Thyroid gland (tissue), 4 donors: ENCODE measurements at places on chromosomes 1 and 21.

DNA sequence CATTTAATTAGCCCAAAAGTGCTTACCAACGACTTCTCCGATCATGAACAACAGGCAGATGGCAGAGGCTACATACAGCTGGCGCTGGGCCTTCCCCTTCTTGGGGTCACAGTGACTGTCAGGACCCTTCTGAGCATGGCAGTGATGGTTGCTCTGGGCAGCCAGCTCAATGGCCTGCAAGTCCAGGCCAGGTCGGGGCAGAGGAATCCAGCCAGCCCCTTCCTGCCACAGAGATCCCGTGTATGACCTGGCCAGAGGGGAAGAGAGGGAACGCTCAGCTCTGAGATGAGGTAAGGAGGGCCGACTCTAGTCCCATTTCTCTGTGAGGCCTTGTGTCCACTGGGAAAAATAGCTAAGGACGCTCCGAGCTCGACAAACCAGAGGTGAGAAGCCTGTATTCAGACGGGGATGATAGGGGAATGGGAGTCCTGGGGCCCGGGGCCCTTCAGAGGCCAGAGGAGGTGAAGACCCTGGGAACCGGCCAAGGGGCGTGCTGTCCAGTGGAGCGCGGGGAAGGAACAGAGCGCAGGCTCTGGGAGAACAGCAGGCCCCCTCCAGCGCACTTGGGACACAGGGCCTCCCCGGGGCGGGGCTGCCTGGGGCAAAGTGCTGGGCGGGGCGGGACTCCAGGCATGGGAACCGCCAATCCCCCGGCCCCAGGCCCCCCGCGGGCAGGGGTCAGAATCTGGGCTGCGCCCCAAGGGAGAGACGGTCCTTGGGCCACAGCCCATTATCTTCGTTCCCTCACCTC, 772 bp downstream of the SLC30A2 start:
- peak; percentile 83 for DNase-seq

GRCh38 chr1:17212009-17212408, 7.1 kb downstream of the PADI1 start:
- DNase-seq, result peak; percentile 82

GRCh38 chr21:21662776-21663175, 664.6 kb downstream of the NCAM2 start:
- DNase-seq, result no peak

GRCh38 chr1:161046605-161047228, 940 bp upstream of the USF1 start:
- DNase-seq, result no peak

DNA sequence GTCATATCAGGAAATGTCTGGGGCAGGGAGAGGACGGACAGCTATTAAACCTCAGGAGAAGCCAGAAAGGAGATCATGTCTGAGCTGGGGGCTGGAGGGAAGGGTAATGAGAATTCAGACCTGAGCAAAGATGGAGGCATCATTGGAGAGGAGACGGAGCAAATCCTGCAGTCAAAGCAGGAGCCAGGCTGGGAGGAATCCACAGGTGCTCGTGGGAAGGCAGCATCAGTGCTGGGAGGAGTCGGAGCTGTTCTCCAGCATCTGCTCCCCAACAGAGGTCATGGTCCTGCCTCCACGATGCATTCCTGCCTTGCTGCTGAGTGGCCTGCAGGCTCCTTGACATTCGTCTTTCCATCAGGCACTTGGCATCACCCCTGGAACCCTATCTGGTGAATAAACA, 148.3 kb upstream of the RAB4A start:
- no peak for DNase-seq

DNA sequence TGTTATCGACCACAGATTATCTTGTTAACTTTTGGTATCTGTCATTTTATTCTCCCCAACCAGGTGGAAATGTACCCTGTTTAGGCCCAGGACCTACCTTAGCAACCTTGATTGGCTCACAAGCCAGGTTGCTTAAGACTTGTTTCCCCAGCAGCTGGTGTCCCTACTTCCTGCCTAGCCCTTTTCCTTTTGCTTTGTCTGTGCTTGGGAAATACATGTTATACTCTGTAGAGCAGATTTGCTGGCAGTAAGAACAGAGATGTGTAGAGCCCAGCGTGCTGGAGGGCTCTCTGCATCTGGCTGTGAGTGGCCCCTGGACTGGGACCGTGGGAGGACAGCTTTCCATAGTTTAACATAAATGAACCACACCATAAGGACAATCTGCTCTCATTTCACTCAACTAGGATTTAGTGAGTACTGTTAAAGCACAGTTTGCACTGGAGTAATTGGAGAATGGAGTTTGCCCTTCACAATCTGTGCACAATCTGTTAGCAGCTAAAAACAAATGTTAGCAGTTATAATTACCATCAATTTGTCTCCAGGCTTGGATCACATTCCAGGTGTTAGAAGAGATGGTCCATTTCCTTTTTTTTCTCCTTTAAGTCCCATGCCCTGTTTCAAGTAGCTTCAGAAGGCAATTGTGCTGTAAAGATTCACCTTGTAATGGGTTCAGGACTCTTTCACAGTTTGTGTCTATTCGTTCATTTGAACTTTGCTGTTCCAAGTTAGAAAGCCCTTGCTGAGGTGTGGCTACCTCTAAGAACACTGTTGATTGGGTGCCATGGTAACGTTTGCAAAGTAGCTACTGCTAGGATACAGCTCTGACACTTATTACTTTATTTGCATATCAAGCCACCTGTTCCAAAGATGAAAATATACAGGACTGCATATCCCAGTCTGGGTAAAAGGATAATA, at the start of gene APOBEC4:
APOBEC4 (minus strand) TSS at position 770 of the 915 bp plus-strand sequence. CDS start 4,535 bp downstream, outside the sequence.
- no peak for DNase-seq

DNA sequence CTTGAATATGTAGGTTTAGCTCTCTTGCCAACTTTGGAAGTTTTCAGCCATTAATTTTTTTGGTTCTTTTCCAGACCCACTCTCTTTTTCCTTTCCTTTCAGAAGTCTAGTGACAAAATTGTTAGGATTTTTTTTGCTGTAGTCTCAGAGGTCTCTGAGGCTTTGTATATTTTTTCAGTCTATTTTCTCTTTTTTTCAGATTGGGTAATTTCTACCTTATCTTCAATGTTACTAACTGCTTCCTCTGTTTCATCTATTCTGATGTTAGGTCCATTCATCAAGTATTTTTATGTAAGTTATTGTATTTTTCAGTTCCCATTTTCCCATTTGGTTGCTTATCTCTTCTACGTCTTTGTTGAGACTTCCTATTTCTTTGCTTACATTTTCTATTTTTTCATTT, 15.7 kb downstream of the RGS2 start:
- DNase-seq, result no peak

DNA sequence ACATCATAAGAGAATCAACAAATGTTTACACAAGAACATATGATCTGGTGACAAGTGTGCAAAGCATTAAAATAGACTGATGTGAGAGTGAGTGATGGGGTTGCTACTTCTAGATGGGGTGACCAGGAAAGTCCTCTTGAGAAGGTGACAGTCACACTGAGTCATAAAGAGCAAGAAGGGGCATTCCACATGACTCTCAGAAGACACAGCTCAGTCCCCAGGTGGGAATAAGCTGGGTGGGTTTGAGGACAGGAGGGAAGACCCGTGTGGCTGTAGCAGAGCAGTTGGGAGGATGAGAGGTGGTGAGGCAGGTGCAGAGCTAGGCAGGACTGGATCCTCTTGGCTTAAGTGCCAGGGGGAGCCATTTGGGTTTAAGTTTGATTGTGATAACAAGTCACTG, 53.1 kb downstream of the TNR start:
- DNase-seq, result no peak

DNA sequence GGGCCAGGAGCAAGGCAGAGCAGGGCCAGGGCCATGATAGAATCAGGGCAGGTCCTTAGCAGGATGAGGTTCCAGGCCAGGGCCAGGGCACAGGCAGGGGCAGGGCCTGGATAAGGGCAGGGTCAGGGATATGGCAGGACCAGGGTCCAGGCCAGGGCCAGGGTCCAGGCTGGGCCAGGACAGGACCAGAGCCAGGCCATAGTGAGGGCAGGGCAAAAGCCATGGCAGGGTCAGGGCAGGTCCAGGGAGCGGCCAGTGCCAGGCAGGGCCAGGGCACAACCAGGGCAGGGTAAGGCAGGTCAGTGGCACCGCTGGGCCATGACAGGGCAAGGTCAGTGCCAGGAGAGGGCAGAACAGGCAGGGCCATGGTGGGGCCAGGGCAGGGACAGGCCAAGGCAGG, 152.2 kb downstream of the LIPI start:
- no peak for DNase-seq

DNA sequence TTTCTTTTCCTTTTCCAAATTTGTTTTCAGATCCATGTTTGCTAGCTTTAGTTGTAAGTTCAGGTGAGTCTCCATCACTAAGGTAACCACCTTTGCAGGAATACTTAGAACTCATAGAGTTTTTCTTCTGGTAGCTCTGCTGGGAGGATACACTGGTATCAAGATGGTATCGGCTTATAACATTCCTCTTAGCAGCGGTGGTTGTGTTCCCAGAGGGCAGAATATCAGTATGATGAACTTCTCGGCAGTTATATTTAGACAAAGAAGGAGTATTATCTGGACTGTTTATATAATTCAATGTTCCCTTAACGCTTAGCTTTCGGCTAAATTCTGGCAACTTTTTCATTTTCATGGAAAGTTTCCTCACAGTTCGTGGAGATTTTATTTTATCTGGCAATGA, 18.1 kb downstream of the SYDE2 start:
- DNase-seq, result no peak

DNA sequence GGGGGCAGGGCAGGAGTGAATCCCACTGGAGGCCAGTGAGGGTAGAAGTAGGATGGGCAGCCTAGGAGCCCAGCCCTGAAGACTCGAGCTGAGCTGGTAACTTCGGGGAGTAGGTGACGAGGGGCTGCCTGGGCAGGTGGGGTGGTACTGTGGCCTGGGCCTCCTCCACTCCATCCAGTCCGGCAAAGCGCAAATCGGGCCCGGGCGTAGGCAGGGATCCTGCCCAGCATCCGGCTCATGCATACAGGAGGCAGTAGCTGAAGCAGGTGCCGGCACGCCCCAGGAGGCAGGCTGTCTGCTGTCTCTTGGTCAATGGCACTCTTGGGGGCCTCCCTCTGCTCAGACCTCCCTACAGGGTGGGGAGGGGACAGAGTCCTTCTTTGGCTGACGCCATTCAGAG, 1.3 kb upstream of the TNFRSF25 start:
- DNase-seq, result no peak

DNA sequence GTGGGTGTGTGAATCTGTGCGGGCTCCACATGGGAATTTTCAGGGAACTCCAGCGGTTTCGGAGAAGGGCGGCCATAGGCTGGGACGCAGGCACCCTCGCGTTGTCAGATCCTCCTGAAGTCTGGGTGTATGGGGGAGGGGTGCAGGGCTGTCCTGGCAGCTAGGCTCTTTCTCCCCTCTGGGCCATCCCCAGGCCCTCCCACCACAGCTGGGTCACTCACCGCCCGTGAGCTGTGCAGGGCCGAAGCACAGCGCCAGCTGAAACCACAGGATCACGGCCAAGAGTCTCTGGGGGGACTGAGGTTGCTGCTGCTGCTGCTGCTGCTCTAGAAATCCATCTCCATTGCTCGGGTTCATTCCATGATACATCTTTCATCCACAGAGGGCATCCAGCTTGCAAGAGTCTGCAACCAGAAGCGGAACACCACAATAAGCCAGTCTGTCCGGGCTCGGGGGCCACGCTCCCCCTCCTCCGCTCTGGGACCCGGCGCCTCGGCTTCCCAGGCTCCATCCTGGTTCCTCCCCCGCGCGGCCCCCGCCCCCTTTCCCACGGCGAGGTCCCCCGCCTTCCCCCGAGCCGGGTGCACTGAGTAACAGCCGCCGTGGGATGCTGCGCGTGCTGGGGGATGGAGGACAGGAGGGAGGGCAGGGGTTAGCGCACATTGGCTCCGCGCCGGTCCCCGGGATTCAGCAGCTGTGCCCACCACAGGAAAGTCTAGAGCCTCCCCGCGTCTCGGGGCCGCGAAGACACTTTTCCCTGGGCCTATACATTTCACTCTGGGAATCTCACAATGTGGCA, 720 bp downstream of the SUSD4 start:
- peak; percentile 20 for DNase-seq
